CD8-positive, alpha-beta T cell (primary cell): ENCODE measurements at places on chromosomes 13 and 19.

DNA sequence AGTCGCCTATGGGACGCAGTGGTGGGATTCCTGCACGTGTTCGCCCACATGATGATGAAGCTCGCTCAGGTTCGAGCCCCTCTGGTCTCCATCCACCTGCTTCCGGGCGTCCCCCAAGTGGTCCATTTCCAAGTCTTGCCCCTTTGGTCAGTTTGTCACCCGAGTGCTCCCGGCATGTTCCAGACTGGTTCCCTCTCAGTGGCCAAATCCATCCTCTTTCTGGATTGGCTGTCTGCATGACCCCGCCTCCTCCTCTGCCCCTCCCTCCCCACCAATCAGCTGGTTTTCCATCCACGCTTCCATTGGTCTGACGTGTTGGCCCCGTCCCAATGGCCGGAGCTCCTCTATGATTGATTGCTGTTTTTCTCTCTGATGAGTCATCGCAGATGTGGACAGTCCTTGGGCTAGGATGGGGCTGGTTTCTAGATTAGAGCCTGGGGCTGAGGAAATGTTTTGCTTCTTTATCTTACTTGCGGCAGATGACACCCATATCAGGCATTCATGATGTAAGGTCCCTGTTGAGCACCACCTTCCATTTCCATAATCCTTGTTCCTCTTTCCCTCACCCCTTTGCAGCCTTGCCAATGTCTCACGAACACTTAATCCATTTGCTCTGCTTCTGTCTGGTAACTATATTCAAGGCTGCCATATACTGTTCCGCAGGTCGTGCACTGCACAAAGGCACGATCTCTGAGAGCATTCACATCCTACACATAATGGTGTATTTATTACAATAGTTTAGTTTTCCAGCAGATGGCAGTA lies 73.8 kb downstream of the MAP4K1 start:
- no peak for DNase-seq

GRCh38 chr19:34181111-34181864 lies 9.0 kb downstream of the LSM14A start:
- DNase-seq = no peak

GRCh38 chr13:66840621-66841020 lies 389.5 kb downstream of the PCDH9 start:
- DNase-seq = no peak

DNA sequence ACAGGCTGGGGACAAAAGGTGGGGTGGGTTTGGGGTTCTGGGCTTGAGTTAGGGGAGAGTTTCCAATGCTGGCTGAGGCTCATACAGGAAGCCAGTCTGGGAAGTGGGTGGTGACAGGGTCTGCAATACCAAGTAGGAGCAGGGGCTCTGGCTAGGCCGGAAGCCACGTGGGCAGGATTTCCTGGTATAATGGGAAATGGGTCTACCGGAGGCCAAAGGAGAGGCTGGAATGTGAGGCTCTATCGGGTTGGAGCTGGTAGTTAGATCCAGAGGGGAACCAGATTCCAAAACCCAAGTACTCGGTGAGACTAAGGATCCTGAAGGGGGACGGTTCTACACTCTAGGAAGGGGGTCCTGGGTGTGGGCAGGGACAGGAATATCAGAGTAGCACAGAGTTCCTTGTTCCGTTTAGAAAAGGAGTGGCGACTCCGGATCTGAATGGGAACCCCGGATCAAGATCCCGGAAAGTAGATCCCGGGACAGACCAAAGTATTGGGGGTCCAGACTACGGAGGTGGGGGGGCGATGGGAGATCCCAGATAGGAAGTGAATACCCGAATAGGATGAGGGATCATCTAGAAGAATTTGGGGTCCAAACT lies 802 bp downstream of the CDC37 start:
- no peak for DNase-seq
